ENCODE measurements at places on chromosomes 3 and 15. TPM values are rescaled to one million over a fixed set of nuclear protein-coding genes. Genes with fewer than 3 reads are reported as not detected.

DNA sequence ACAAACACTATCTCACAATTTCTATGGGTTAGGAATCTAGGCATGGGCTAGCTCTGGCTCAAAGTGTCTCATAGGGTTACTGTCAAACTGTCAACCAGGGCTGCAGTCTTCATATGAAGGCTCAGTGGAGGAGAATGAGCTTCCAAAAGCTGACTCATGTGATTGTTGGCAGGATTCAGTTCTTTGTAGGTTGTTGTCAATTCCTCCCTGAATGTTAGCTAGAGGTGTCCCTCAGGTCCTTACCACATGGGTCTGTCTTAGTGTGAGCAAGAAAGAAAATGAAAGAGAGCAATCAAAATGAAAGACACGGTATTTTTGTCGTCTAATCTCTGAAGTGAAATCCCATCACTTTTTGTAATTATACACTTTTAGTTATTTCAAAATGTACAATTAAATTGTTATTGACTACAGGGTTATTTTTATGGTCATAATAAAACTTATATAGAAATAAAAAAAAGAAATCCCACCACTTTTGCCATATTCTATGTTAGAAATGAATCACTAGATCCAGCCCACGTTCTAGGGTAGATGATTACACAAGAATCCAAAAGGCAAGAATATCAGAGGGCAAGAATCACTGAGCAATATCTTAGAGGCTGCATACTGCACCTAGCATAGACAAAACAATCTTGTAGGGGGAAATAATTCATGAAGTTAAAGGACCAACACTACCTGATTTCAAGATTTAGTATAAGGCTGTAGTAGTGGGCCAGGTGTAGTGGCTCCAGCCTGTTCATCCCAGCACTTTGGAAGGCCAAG, 8.4 kb downstream of the ACSBG1 start:
- DNase-seq = no peak

CCR3 gene
- total RNA-seq = not detected

CPNE4 gene
- 1.1 TPM for total RNA-seq

DNA sequence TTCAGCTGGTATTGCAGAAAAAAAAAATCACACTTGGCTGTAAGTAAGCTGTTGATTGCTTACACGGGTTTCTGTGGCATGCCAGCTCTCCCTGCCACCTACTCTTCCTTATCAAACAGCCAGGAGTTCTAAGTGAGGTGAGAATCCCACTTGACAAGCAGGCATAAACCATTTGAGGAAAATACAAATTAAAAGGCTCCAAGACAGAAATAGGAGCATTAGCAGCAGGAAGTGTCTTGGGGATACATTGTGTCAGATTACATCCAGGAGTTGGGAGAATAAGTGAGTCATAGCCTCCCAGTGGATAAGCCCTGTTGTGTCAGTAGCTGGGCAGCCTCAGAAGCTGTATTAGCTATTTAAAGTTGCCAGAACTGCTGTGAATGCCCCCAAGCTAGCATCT, 256.0 kb downstream of the CNTN4 start:
- DNase-seq = no peak

GRCh38 chr3:16839271-16840100, 45.3 kb upstream of the PLCL2 start:
- DNase-seq = no peak

GHSR gene
- not detected for total RNA-seq

MNS1 gene
- 0.54 TPM for total RNA-seq

GRCh38 chr3:56747150-56747549, 54.6 kb downstream of the ARHGEF3 start:
- peak; percentile 40 for DNase-seq

GRCh38 chr3:155912579-155913190, 42.2 kb downstream of the GMPS start:
- no peak for DNase-seq

Measured in pancreas (tissue), 10 donors.